ENCODE measurements at places on chromosomes 4 and X. TPM values are rescaled to one million over a fixed set of nuclear protein-coding genes. Genes with fewer than 3 reads are reported as not detected.

- DNase-seq, result no peak
Measured at GRCh38 chrX:153387345-153387744, 13.8 kb downstream of the PNMA6E start.

DNA sequence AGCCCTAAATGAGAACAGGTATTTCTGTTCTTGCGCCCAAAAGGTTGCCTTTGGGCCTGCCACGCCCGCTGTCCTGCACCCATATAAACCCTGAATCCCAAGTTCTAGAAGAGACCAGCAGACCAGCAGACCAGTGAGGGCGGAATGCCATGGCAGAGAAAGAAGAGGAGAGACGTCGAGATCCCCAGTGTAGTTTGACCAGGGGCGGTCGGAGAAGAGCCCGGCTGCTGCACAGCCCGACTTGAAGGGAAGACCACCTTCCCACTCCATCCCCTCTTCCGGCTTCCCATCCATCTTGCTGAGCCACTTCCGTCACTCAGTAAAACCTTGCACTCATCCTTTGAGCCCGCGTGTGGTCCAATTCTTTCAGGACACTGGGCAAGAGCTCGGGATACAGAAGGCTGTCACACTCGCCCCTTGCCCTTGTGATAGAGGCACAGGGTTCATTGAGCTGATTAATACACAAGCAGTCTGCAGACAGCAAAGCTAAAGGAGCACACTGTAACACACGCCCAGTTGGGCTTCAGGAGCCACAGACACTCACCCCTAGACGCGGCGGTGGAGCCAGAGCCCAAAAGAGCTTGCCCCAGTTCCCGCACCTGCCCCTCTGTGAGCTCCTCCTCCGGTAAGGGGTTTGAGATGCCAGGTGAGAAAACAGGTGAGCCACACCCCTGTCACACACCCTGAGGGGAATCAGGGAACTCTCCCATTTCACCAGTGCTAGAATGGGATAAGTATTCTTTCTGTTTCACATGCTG, 230.8 kb downstream of the PCDH10 start:
- DNase-seq, result no peak

- DNase-seq, result no peak
Measured at GRCh38 chr4:40185830-40186664, 10.8 kb upstream of the RHOH start.

DNA sequence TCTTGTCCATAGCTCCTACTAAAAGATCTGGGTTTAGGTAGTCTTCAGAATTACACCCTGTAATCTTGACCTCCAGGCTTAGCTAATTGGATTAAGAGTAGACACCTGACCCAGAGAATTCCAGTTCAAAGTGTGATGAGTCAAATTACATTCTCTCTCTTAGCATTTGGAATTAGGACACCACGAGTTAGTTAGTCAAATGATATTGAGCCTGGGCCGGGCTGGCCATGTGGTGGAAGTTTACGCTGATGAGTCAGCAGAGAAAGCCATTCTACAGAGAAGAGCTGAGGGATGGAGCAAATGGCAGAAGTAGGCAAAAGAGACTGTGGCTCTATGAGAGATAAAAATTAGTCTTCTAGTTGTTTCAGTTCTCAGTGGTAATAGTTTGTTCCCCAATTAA, 31.1 kb downstream of the CEP44 start:
- peak; percentile 13 for DNase-seq

DNA sequence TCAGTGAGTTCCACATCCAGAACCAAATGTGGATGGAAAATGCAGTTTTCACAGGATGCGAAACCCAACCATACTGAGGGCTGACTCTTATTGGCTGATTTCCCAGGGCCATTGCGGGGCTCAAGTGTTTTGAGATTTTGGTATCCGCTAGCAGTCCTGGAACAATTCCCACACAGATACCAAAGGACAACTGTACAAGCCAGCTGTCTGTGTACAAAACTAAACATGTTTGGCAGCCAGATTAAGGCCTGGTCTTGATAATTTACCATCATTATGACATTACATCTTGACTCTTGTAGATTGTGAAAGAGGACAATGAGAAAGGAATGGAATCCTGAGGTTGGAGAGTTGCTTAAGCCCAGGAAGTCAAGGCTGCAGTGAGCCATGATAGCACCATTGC, 121.9 kb downstream of the DKK2 start:
- no peak for DNase-seq

- no peak for DNase-seq
Measured at GRCh38 chr4:178080312-178080711, 638.1 kb upstream of the AGA start.

DNA sequence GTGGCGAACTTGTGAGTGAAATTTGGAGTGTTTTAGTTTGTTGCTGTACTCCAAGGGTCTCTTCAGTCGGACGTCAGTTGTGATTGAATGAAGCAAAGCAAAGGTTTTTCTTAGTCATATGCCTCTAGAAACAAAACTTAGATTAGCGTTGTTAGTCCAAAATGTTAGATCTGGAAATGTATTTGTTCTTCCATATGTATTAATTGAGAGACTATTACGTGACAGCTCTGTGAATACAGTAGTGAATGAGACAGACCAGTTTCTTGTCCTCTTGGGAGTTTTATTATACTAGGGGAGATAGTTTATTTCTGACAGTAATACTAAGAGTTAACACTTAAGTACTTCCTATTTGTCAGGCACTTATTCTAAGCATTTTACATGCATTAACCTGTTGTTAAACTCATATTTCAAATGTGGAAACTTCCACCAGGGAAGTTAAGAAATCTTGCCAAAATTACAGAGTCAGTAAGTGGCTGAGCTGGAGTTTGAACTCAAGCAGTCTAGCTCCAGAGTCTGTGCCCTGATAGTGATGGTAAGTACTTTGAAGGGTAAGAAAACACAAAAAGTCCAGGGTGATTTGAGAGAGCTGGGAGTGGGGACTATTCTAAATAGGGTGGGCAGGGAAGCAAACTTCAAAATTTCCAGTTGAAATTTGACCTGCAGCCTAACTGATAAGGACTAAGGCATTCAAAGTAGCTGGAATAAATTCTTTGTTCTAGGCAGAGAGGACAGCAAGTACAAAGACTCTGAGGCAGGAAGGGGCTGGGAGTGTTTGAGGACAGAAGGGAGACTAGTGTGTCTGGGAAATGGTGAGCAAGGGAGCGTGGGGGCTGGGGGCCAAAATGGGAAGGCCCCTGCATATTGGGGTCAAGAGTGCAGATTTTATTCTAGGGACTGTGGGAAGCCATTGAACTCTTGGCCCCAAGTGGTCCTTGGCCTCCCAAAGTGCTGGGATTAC, 17.0 kb downstream of the ADD1 start:
- DNase-seq, result no peak

GRCh38 chrX:136574548-136574947, 42.5 kb downstream of the VGLL1 start:
- DNase-seq, result peak; percentile 47

GRCh38 chr4:95153182-95153581, 395.4 kb downstream of the BMPR1B start:
- no peak for DNase-seq

GRCh38 chr4:122633211-122633610, 12.3 kb upstream of the IL21 start:
- no peak for DNase-seq

GRCh38 chrX:12970691-12971202, 4.2 kb upstream of the TMSB4X start:
- DNase-seq, result no peak

GRCh38 chr4:181162676-181163075, 1080.5 kb upstream of the TENM3 start:
- no peak for DNase-seq

GRCh38 chr4:139817657-139818452, 152.2 kb downstream of the MGST2 start:
- no peak for DNase-seq

GRCh38 chrX:84453351-84454246, 48.7 kb downstream of the HDX start:
- DNase-seq, result no peak

GRCh38 chr4:90960433-90960832, 833.2 kb downstream of the CCSER1 start:
- DNase-seq, result no peak

GRCh38 chrX:10524578-10524977, 95.8 kb downstream of the MID1 start:
- DNase-seq, result no peak

DNA sequence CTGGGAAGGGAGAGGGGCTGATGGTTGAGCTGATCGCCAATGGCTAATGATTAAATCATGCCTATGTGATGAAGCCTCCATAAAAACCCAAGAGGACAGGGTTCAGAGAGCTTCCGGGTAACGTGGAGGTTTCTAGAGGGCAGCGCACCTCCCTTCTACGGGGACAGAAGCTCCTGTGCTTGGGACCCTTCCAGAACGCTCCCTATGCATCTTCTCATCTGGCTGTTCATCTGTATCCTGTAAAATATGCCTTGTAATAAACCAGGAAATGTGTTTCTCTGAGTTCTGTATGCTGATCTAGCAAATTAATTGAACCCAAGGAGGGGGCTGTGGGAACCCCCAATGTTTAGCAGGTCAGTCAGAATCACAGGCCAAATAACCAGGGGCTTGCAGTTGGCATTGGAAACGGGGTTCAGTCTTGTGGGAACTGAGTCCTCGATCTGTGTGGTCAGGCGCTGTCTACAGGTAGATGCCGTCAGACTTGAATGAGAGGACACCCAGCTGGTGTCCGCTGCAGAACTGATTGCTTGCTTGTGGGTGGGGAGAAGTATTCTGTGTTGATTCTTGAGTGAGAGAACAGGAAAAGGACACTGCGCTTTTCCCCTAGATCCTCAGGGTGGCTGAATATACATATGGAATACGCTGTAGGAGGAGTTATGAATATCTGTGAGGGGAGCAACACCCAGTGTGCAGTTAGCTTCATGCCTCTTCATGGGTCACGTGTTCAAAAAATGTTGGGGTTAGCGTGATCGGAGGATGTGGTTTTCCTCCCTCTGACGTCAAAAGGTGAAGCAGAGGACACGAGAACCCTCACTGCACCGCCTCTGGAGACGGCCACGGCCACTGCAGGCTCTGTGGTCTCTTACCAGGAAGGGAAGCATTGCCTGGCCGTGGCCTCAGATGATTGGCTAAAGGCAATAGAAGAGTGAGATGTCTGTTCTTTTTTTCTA, 29.2 kb downstream of the HTT-AS start:
- DNase-seq, result no peak

DNA sequence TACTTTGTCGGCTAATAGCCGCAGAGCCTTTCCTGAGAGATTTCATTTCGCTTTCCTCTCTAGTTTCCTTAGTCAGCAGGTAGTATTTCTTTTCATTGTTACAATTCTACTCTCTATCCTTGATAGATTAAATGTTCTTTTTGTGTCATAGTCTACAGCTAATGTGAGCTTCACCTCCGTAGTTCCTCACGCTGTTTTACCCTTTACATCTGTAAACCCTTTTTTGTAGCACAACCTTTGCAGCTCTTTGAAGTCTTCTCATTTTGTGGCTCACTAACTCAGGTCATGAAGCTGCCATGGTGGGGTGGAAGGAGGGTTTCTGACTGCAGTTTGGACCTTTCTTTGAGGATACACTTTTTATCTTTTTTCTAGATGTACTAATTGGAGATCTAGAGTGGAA, 1008.8 kb upstream of the PABPC4L start:
- no peak for DNase-seq

- DNase-seq, result no peak
Measured at GRCh38 chrX:72117636-72118210, 14.0 kb downstream of the RTL5 start.

DNA sequence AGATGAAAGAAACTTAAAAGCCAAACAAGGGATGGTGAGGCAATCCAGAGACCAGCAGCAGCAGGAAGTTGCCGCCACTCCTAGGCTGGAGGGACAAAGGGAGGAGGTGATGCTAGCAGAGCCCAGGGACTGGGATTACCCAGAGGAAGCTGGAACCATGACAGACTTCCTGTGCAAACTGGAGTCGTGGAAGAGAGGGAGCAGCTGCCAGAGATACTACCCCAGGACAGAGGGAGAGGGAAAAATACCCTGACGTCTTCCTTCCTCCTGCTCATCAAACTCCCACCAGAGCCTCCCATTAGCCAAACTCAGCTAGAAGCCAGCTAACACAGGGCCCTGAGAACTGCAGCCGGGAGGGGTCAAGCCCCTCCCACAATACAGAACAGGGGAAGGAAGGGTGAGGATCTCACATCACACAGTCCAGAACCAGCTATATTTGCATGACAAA, 101.2 kb upstream of the KLF3 start:
- DNase-seq, result no peak

GRCh38 chr4:162684371-162684700, 482.4 kb downstream of the NAF1 start:
- no peak for DNase-seq

DNA sequence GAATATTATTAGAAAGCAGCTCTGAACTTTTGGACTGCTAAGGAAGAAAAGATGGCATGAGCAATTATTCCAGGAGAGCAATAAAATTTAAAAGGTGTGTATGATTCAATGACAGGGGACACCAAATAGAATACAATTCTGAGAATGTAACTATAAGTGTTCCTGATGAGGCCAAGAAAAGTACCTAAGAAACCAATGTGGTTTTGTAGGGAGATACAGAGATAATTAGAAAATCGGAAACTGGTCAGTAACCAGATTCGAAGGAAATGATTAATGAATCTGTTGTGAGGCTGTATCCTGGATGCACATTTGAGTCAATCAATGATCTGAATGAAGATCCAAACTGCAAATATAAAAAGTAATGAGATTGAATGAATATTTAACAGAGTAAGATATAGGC, 6.0 kb downstream of the NOA1 start:
- no peak for DNase-seq

GRCh38 chr4:1628892-1629698, 55.0 kb downstream of the FAM53A start:
- DNase-seq, result peak; percentile 54

DNA sequence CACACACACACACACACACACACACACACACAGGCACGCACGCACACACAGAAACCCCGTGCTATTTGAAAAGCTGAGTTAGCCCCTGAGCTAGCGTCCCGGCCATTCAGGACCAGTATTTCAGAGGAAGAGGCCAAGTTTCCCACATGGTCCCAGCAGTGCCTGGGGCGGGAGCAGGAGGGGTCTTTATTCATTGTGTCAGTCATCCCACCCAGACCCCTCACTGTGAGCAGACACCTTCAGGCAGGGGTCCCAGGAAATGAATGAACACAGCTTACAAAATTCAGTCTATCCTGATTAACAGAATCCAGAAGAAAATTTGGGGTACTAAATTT, 58.1 kb downstream of the ZFYVE28 start:
- DNase-seq, result no peak

- DNase-seq, result no peak
Measured at GRCh38 chr4:148097801-148098200, 344.4 kb downstream of the NR3C2 start.

Gene TLR10
- total RNA-seq, result not detected

Gene ZNF711
- total RNA-seq, result 0.42 TPM

Gene CAPN6
- total RNA-seq, result not detected

Gene MAGEA1
- total RNA-seq, result not detected

Gene PDCL2
- not detected for total RNA-seq

Gene MAGEC2
- not detected for total RNA-seq

Gene BBS7
- 7.6 TPM for total RNA-seq

Gene RBBP7
- total RNA-seq, result 89.0 TPM

Gene MAGEA3
- total RNA-seq, result 10.0 TPM

Gene F8A3
- 5.2 TPM for total RNA-seq

Gene GJB1
- total RNA-seq, result 52.6 TPM

Gene CRMP1
- total RNA-seq, result not detected

Gene FGFR3
- 73.4 TPM for total RNA-seq

Gene CTAG2
- total RNA-seq, result not detected

Gene JAKMIP1
- total RNA-seq, result not detected

Gene STARD8
- total RNA-seq, result 0.97 TPM

Gene ARSJ
- total RNA-seq, result 31.0 TPM

Gene SOX3
- total RNA-seq, result not detected

Measured in HT-29 (cell line).